Stimulated activated CD8-positive, alpha-beta memory T cell treated with anti-CD3 and anti-CD28 coated beads, Interleukin-7, amount 100 ng/mL, for 24 hours (primary cell): ENCODE measurements at places on chromosomes 1 and 21.

DNA sequence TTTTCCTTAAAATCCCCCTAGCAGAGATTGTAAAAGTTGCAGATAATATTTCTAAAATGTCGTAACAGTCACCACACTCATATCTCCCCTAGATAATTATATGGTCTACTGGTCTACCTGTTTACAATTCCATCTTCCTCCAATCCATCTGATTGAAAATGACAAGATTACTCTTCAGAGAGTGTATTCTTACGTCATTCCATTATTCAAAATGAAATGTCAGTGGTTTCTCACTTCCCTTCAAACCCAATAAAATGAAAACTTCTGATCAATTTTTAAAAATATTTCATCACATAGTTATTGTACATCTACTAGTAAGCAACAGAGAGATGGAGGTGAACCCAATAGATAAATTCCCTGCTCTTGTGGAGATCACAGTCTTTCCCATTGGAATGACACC is 202.2 kb upstream of the C8B start:
- DNase-seq, result no peak

DNA sequence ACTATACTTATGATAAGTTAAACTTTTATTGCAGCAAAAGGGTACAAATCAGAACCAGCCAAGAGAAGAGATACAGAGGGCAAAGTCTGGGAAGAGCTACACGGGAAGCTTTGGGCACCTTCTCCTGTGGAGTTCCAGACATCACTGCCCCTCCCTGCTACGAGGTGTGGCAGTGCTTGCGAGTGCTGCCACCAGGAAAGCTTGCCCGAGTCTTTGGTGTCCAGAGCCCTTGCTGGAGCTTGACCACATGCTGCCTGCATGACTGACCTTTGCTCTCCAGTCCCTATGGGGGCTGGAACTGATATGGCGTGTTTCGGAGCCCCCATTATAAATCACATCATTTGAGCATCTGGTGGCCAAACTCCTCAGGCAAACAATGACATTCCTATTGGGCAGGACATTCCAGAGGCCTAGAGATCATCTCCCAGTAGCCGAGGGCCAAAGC is 23.4 kb downstream of the PLEKHO1 start:
- DNase-seq, result no peak

GRCh38 chr1:53508991-53509666 is 49.9 kb downstream of the DMRTB1 start:
- no peak for DNase-seq

DNA sequence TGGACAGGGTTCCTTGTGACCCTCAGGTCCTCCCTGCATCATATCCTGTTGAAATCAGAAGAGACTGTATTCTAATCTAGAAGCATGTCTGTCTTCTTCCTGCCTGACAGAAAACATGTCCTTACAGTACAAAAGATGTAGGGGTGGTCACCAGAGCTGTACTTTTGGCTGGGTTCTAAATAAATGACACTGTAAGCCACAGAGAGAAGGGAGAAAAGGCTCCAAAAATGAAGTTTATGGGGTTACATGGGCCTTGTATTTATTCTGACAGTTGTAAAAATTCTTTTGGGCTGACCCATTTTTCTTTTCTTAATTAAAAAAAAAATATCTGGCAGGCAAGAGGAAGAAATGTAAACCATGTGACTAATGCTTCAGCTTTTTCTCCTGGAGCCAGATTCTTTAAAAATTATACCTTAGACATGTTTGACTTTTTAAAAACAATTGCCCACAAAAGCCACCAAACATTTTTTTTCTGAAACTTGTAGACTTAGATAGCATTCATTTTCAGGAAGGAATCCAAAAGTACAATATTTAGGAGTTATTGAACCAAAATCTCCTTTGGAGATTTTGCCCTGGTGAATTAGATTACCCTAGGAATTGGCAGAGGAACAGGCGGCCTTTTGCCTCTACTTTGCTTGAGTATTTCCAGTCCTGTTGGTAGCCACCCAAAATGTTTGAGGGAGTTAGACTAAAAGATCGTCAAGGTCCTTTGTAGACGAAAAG is 17.1 kb downstream of the RGL1 start:
- no peak for DNase-seq

- no peak for DNase-seq
Measured at GRCh38 chr1:27787895-27788294, 14.9 kb downstream of the STX12 start.

DNA sequence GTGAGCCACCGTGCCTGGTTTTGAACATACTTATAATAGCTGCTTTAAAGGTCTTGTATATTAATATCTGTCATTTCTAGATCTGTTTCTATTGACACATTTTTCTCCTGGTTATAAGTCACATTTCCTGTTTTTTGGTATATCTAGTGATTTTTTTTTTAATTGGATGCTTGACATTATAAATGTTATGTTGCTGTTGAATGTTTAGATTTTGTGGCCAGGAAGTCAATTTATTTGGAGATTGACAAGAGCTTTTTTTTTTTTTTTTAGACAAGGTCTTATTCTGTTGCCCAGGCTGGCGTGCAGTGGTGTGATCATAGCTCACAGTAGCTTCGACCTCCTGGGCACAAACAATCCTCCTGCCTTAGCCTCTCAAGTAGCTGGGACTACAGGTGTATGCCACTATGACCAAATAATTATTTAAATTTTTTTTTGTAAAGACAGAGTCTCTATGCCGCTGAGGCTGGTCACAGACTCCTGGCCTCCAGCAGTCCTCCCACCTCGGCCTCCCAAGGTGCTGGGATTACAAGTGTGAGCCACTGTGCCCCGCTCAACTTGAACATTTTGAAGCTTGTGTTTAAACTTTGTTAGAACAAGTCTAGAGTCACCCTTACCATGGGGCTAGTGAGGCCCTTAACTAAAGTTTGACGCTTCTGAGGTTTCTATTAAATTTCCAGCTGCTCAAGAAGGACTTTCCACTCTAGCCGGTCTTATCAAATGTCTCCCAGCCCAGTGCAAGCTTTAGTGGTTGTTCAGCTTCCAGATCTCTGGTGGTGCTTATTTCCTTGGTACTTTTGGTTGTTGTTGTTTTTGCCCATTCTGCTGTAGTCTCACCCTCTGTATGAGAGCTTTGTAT is 8.6 kb upstream of the CHI3L2 start:
- DNase-seq, result no peak

GRCh38 chr1:202588503-202589189 is 121.6 kb downstream of the SYT2 start:
- no peak for DNase-seq

DNA sequence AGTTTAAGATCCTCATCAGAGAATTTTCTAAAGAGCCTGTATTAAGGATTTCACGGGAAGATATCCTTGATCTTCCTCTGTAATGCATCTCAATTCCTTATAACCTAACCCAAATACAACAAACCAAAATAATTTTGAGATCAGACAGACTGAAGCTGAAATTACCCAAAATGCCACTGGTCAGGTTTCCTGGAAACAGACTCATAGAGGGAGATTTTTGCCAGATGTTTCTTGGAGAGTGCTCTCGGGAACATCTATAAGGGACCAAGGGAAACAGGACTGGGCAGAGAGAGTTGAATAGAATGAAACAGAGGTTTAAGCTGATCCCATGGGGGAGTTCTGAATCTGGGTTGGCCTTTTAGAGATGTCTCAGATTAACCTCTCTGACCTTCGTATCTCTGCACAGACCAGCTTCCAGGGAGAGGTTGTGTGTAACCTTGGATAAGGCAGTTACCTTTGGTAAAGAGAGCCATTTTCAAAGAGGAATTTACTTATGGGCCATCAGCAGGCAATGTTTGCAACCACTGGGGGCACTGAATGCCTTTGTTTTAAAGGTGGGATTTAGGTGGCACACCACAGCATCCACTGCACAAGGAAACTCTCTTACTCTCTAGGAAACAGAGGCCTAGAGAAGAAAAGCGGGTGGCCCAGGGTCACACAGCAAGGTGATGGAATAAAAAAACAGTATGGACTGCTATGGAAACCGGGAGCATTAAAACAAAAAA is 130.8 kb upstream of the SGIP1 start:
- no peak for DNase-seq

DNA sequence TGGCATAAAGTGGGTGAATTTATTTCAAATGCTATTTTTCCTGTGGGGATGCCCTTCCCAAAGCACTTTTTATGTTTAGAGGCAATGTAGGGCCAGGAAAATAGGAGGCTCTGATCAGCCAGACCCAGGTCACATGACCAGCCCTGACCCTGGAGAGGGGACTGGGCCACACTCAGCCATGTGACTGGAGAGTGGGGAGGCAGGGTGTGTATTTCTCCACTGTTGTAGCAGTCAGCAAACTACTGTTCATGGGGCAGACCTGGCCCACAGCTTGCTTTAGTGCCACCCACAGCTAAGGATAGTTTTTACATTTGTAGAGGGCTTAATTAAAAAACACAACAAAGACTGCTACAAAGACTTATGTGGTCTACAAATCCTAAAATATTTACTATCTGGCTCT is 153.8 kb downstream of the ACTL8 start:
- no peak for DNase-seq

DNA sequence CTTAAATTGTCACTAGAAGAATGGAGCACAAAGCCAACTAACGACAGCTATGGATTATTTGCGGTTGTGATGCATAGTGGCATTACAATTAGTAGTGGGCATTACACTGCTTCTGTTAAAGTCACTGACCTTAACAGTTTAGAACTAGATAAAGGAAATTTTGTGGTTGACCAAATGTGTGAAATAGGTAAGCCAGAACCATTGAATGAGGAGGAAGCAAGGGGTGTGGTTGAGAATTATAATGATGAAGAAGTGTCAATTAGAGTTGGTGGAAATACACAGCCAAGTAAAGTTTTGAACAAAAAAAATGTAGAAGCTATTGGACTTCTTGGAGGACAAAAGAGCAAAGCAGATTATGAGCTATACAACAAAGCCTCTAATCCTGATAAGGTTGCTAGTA is 13.5 kb downstream of the USP1 start:
- DNase-seq, result no peak

DNA sequence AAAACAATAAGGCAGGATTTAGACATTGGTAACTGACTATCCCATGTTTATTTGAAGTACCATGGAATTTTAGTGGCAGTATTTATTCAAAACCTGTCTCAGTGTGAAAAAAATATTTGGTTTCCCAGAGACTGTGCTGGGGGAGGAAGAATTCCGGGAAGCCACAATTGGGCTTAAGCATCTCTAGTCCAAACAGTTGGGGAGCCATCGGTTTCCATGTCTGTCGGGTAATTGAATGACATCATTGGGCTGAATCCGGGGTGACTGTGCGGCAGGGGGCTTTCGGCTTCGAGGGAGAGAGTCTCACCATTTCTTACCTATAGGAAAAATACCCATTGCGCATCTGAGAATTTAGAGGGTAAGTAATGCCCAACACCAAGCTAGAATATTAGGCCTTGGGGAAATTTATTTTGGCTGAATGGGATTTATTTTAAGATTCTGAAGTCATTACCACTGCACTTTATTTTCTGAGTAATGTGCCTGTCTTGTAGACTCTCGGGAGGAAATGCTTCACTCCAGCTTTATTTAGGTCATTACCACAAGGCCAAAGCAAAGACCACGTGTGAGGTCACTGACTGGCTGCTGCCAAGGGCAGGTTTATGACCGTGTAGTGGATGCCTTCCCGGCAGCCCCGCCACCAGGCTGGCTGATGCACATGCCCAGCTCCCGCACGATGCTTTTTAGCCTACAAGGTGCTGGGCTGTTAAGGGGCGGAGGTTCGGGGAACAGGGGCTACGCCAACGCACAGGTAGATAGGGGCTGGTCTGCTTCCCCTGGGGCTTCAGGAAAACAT is 23.1 kb upstream of the UMODL1 start:
- no peak for DNase-seq

DNA sequence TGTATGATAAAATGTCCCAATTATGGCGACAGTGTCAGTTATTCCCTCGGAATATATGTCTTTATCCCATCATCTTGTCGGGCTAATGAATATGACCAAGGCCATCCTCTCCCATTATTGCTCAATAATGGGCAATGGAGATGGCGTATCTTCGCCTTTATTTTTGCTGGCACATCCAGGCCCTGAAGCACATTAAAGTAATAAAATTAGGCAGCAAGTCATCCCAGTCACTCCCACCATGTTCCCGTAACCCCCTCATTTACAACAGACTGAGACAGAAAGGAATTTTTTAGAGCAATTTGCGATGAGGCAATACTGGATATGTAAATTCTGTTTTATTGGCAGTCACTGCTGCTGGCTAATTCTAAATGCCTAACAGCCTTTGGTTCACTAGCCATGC is 35.3 kb downstream of the CLIC6 start:
- DNase-seq, result no peak

DNA sequence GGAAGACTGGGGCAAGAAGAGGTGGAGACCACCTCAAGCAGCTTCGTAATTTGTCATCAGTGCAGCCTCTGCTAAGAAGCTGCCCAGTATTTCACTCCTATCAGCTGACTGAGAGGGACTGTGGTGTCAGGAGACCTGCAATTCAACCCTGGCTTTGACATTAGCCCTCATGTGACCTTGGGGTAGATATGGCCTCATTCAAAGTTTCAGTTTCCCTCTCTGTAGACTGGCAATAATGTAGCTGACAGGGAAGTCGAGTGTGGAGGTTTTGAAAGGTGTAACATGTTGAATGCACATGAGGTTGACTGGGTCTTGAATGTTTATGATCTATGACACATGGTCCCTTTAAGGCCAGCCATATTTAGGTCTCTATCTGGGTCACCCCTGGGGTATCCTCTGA is 2.2 kb upstream of the SPRR4 start:
- no peak for DNase-seq

- no peak for DNase-seq
Measured at GRCh38 chr1:69055194-69055593, 512.5 kb upstream of the LRRC7 start.

GRCh38 chr1:165284454-165284853 is 72.1 kb downstream of the LMX1A start:
- no peak for DNase-seq

DNA sequence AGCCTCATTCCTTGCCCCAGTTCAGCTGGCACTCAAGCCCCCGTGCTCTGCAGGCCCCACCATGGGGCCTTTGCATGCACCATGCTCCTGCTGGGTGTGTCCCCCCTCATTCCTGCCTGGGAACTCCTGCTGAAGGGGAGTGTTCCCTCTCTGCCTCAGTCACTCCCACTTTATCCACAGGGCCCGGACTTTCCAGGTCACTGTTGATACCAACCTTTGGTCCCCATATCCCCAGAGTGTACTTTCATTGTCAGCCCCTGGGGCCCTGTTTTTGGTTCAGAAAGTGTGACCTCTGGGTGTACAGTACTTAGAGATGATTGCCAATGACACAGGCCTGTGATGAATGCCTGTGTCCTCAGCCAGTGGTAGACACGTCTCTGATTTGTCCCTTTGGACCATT is 2.9 kb downstream of the TTC22 start:
- DNase-seq, result no peak

- no peak for DNase-seq
Measured at GRCh38 chr21:24781146-24781545, 826.1 kb downstream of the MRPL39 start.

- no peak for DNase-seq
Measured at GRCh38 chr1:201426479-201427310, 5.2 kb upstream of the TNNI1 start.

- DNase-seq, result no peak
Measured at GRCh38 chr1:15974855-15975254, 1.0 kb downstream of the ZBTB17 start.

- DNase-seq, result no peak
Measured at GRCh38 chr1:204647114-204647804, 38.3 kb downstream of the LRRN2 start.
